NCI-H1417 (cell line): ENCODE measurements at places on chromosomes 13 and 19.

DNA sequence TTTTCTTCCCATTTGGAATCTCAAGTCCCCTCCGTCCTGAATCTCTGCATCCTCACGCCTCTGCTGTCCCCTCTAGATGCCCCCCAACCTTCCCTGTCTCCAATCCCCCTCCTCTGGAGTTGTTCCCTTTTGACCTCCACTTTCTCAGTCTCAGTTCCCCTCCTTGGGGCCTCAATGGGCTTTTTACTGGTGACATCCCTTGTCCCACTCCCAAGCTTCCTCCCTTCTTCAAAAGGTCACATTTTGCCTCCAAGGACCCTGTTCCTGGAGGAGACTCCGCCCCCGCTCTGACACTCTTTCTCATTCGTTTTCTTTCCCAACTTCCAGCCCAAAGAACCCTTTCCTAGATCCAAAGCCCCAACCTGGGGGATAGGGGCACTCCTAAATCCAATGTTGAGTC lies 1.0 kb downstream of the AP2S1 start:
- no peak for DNase-seq

DNA sequence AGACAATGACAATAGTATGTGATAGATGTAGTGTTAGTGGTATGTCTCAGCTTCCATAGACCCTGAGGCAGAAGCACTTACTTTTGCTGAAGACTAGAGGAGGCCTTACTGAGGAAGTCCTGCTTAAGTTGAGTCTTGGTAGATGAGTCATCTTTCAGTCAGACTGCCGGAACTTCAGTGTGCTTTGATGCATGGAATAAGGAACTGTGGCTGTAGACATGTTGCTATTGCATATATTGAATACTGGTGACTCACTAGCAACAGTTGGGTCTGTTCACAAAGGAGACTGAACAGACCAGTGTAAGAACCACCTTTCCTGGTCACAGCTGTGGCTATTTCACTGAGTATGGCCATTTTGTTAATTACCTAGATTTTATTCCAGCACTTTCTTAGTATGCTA lies 1000.6 kb downstream of the OLFM4 start:
- DNase-seq: no peak

DNA sequence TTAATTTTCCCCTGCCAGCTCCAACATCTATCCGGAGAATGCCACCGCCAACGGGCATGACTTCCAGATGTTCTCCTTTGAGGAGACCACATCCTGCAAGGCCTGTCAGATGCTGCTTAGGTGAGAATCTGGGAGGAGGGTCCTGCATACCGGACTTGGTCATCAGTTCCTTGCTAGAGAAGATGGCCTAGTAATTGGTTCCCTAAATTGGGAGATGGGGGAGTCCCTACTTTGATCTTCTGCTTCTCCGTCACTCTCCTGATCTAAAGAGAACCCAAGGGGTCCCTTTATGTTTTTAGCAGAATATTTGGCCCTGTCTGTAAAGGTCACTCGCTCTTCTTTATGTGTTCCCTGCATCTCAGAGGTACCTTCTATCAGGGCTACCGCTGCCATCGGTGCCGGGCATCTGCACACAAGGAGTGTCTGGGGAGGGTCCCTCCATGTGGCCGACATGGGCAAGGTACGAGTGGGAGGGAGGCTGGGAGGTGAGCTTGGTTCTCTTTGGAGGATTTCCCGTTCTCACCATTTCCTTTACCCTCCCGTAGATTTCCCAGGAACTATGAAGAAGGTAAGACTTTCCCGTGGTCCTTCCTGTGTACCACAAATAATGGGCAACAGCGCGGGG lies 54.1 kb upstream of the ADGRE1 start:
- DNase-seq: no peak

GRCh38 chr13:76314495-76314894 lies 571.7 kb downstream of the KCTD12 start:
- no peak for DNase-seq

DNA sequence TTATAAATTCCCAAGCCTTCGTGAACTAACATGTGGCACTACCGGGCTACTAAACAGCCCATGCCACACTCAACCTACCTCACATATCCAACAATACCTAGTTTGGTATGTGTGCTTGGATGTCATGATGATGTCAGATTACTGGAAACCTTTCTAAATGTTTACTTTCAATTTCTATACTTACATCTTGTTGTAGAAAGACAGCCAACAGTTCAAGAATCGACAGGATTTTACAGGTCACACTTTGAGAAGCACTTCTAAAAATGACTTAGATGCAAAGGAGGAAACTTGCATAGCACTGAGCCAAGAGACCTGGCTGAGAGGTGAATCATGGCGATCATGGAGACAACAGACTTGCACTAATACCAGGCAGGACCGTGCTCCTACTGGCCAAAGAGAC lies 209.9 kb downstream of the COL4A1 start:
- no peak for DNase-seq

DNA sequence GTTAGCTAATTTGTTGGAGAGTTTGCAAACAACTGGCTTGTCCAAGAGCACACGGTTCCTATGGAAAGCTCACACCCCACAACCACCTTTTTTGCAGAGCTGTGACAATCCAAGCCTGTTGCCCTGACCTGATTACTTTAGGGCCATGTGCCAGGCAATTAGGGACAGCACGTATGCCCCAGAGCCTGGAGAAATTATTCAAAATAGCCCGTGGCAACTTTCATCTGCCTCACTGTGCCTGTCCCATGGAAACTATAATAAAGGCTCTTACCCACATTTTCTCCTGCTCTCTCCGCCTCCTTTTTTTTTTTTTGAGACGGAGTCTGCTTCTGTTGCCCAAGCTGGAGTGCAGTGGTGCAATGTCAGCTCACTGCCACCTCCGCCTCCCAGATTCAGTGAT lies 18.6 kb upstream of the FBN3 start:
- peak; percentile 13 for DNase-seq

- DNase-seq: no peak
Measured at GRCh38 chr19:54029301-54029700, 34.4 kb downstream of the VSTM1 start.

DNA sequence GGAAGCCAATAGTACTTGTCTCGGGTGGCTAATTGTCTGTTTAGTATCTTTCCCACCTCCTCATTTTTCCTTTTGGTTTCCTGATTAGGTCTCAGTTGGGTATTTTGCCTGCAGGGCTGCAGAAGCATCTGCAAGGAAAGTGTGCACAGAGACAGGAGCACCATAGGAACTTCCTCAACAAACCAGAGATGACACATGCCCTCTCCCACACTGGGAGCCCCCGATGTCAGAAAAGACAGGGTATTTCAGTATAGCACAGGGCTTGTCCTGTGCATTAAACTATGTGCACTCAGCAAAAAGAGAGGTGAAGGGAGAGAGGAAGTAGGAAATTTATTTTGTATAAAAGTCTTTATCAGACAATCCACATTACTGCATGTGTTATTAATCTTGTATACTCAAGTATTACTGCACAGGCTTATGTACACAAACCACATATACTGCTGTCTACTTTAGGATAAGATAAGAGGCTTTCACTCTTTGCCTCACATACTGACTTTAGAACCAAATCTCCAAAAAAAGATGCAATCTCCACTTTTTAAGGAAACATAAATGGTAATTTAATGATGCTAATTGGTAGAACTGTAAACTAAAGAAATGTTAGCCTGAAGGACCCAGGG lies 501.0 kb downstream of the FOXO1 start:
- no peak for DNase-seq

DNA sequence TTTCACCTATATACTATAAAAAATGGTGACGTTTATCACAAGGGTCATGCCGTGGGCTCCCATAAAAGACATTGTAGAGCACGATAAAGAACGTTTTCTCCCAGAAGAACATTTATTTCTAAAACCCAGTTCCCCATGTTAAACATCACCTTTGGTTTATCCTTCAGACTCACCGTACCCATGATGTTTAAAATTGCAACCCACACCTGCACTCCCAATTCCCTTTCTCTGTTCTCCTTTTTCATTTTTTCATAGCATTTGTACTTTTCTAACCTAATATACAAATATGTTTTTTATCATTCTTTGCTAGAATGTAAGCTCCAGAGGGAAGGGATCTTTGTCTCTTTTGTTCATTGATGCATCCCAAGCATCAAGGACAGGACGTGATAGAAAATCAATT lies 2.0 kb downstream of the RCBTB2 start:
- DNase-seq: no peak

DNA sequence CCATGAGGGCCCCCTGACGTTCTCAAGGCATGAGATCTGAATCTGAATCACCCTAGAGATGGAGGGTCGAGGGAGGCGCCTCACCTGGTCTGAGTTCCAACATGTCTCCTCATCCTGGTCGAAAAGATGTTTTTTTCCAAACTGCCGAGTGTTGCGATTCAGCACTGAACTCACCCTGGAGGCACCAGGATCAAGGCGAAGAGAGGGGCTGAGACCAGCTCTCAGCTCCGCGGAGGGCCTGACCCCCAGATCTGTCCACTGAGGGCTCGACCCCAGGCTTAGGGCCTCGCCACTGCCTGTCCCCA lies 555 bp downstream of the NR2C2AP start:
- DNase-seq: no peak

- no peak for DNase-seq
Measured at GRCh38 chr19:39158646-39159260, 33.2 kb downstream of the PAK4 start.
